ENCODE measurements at places on chromosomes 12 and 14.

GRCh38 chr14:40003773-40004172 lies 571.5 kb upstream of the FBXO33 start:
- no peak for DNase-seq

- DNase-seq = peak; percentile 78
Measured at GRCh38 chr12:15527201-15528080, 205.1 kb downstream of the PTPRO start.

DNA sequence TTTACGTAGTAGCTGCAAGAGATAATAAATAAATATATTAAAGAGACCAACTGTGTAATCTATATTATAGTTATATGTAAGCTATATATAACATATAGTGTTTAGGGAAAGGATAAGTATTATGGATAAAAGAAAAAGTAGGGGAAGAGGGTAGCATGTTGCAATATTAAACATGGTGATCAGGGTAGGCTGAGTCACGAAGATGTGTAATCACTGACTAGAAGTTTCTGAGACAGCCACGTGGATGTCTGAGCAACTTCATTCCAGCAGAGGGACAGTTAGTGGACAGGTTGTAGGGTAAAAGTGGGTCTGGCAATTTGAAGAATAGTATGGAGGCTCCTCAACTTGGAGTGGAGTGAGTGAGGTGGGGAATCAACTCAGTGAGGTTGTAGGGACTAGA lies 109.7 kb downstream of the ANO4 start:
- DNase-seq = no peak

DNA sequence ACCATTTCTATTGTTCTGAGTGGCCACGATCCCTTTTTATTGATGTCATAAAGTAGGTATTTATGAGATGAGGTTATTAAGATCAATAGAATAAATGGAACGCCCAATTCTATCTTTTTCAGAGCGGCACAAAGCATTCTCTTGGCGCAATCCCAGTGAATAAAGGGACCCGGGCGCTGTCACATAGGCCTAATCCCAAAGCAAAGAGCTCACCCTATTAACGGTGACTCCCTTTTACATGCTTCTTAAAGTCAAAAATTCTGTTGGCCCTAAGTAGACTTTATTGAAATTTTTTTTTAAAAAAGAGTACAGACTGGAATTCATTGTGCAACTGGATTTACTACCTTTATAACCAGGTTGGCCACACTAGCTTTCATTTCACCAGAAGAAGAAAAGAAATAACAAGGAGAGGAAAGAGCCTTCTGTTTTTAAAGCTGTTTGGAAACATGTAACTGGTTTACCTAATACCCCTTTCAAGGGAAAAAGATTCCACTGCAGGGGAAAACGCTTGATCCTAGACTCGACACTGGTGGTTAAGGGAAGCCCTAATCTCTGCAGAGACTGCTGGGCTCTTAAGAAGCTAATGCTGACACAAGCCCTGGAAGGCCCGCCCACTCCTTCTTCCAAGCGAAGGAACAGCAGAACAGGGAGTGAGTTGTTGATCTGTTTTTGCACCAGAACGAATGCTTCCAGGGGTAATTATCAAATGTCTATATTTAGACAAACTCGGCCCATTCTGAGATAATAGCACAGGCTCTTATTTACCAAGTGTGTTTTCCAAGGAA lies 381.2 kb downstream of the BCL11B start:
- no peak for DNase-seq

GRCh38 chr12:126908765-126909142 lies 1358.2 kb upstream of the TMEM132C start:
- no peak for DNase-seq

- DNase-seq = no peak
Measured at GRCh38 chr14:63510538-63510937, 32.6 kb downstream of the PPP2R5E start.

- DNase-seq = no peak
Measured at GRCh38 chr14:87306409-87307168, 686.4 kb downstream of the GALC start.

- no peak for DNase-seq
Measured at GRCh38 chr14:23299986-23300686, 2.5 kb downstream of the PPP1R3E start.

DNA sequence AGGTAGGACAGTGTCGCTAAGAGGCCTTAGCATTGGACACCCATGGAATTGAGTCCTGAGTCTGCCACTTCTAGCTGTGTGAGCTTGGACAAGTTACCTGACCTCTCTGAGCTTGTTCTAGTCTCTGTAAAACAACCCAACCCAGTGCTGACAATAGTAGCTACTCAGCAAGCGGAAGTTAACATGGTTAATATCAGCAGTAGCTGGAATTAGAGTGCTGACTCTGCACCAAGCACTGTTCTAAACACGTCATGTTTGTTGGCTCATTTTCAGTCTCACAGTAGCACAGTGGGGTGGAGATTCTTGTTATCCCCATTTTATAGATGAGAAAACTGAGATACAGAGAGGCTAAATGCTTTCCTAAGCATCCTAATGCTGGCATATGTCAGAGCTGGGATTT lies 47.5 kb upstream of the RIN3 start:
- no peak for DNase-seq

DNA sequence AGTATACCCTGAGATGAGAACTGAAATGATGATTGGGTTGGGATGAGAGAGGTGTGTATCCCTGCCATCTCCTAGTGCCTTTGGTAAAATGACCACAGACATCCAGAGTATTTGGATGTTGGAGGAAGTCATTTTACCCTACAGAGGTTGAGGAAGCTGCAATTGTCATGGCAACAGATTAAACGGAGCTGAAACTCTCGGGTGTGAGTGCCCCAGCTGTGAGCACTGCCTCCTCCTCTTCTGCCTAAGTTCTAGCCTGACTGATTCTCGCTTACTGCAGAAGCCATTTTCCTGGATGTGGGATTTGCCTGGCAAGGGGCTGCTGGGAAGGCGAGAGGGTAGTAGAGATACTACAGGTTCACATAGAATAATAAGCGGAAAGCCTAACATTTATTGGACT lies 10.3 kb upstream of the PPP4R4 start:
- no peak for DNase-seq

DNA sequence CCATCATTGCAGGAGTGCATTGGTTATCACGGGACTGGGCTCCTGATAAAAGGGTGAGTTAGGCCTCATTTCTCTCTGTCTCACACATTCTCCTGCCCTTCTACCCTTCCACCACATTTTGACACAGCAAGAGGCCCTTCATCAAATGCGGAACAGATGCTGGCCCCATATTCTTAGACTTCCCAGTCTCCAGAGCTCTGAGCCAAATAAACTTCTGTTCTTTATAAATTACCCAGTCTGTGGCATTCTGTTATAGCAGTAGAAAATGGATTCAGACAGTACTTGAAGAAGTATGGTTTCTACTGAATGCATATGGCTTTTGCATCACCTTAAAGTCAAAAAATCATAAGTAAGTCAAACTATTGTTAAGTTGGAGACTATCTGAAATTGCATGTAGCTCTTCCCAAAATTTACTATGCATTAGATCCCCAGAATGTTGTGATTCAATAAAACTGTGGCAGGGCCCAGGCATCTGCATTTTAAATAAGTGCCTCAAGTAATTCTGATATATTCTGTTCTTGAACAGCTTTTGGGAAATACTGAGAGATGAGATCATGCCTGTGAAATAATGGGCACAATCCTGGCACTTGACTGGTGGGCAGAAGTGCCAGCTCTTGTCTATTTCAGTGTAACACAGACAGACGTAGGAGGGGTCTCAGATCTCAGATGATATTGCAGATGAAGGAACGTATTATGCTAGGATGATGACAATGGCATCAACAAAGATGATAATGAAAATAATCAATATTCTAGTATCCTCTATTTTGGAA lies 68.2 kb downstream of the E2F7 start:
- DNase-seq = no peak

DNA sequence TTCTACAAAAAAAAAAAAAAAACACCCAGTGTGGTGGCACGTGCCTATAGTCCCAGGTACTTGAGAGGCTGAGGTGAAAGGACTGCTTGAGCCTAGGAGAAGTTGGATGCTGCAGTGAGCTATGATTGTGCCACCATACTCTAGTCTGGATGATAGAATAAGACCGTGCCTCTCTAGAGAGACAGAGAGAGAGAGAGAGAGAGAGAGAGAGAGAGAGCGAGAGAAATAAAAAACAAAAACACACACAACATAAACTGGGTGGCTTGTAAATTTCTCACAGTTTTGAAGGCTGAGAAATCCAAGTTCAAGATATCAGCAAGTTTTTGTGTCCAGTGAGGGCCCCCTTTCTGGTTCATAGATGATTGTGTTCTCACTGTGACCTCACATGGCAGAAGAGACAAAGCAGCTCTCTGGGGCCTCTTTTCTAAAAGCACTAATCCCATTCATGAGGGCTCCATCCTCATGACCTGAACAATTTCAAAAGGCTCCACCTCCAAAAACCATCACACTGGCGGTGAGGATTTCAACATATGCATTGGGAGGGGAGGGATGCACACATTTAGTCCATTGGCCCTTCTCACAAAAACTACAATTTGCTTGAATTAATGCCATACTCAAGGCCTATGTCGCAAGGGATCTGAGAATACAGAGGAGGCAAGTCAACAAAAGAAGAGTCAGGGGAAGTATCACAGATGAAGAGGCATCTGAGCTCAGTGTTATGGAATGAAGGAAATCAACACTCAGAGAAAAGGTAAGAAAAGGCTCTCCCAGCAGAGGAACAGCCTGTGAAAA lies 94.9 kb downstream of the PPM1H start:
- DNase-seq = peak; percentile 43

DNA sequence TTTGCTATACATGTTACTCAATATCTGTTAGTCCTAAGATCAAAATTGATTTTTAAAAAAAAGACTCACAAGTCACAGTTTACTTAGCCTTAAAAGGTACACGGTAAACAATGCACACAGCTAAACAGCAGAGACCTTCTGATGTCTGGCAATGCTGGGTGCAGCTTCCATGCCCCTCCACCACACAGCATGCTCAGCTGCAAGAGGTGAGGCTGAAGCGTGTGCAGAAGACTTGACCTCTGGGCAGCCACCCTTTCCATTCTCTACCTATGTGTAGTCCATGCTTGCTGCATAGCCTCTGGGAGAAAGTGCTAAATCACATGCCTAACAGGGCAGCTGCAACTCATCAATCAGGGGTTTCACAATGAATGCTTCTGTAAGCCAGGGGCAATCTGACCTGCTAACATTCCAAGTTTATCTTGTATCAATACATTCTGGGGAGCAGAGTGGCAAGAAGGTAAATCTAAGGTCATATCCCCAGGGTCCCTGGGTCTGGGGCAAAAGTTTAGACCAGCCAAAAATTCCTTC lies 44.5 kb upstream of the AMN1 start:
- peak; percentile 35 for DNase-seq

DNA sequence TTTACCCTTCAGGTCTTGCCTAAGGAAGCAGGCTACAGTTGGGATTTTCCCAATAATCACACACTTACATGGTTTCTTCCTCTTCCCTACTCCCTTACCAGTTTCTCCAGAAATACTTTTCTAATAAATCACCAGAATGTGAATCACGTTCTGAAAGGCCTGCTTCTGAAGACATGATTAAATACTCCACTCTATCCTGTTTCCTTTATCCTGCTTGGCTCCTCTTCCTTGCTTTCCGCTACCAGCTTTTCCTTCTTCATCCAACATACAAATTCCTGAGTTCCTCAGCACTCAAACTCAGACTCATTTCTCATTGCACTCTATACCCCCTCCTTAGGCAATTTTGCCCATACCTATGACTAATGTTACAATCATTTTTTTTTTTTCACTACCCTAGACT lies 118.3 kb downstream of the MGAT4C start:
- no peak for DNase-seq

- no peak for DNase-seq
Measured at GRCh38 chr14:34742270-34743115, 28.1 kb upstream of the CFL2 start.

DNA sequence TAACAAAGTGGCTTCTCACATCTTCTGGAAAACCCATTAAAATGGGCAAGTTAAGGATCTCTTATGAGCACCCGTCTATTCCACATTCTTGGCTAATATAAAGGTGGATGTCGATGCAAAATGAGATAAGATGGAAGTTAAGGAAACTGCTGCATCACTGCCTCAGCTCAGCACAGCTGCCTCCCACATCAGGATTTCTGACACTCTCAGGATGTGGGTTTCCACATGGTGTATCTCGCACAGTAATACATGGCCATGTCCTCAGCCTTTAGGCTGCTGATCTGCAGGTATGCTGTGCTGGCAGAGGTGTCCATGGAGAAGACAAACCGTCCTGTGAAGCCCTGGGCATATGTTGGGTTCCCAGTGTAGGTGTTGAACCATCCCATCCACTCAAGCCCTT lies 1348.0 kb downstream of the TMEM121 start:
- DNase-seq = no peak

- no peak for DNase-seq
Measured at GRCh38 chr12:59193476-59194050, 273.3 kb upstream of the LRIG3 start.

GRCh38 chr14:102975662-102976061 lies 53.2 kb downstream of the AMN start:
- no peak for DNase-seq

DNA sequence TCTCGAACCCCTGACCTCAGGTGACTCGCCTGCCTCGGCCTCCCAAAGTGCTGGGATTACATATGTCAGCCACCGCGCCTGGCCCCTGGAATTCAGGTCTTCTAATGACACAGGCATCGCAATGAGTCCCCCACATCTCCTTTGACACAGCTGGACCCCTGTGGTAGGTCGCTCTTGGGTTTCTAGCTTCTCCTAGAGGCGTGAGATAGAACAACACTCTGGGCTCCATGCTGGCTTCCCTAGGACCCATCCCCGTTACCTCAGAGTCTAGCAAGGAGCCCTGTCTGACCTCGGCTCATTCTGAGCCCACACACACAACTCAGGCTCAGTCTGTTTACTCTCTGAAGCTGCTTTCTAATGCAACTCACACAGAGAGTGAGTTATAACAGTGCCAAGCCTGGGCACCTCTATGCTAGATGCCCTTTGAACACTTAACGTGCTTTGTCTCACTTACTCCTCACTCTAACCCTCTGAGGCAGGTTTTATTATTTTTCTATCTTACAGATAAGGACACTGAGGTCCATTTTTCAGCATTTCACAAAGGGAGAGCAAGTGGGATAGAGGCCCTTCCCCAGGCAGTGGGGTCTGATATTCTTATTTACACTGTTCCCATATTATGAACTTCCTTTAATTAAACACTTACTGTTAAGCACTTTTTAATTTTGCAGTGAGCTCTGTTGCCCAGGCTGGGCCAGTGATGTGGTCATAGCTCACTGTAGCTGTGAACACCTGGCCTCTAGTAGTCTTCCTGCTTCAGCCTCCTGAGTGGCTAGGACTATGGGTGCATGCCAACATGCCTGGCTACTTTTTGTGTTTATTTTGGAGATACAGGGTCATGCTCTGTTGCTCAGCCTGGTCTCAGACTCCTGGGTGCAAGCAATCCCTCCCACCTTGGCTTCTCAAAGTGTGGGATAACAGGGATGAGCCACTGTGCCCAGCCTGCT lies 40.6 kb upstream of the RBM19 start:
- peak; percentile 4 for DNase-seq

DNA sequence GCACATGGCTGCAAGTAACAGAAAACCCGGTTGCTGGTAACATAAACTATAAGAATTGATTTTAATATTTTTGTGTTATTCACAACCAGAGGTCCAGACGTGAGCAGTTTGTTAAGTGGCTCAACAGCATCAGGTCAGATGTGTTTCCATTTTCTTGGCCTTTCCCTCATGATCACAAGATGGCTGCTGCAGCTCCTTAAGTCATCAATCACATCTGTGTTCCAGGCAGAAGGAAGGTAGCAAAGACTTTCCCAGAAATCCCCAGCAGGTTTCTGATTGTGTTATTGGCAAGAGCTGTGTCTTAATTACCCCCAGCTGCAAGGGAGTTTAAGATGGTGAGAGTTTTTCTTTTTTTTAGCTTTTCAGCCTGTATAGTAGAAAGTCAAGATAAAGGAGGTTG lies 40.4 kb upstream of the MYL2 start:
- DNase-seq = no peak

- no peak for DNase-seq
Measured at GRCh38 chr14:101246894-101247841, 314.1 kb upstream of the DIO3 start.
